D721Med (cell line): ENCODE measurements at places on chromosomes 3 and 15.

DNA sequence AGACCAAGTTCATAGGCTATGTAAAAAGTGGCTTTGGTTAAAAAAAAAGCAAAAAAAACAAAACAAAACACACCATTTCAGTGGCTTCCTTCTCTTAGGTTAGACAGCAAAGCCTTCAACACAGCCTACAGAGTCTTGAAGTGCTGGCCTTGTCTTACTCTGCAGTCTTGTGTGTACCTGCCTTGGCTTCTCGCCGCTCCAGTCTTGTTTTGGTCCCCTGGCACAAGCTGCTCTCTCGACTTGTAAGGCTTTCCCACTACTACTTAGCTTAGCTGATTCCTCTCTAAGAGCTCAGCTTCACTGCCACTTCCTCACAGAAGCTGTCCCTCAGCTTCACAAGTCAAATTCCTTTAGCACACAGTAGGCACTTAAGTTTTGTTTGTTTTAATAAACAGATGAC, 63.0 kb downstream of the ST3GAL6 start:
- DNase-seq = no peak

DNA sequence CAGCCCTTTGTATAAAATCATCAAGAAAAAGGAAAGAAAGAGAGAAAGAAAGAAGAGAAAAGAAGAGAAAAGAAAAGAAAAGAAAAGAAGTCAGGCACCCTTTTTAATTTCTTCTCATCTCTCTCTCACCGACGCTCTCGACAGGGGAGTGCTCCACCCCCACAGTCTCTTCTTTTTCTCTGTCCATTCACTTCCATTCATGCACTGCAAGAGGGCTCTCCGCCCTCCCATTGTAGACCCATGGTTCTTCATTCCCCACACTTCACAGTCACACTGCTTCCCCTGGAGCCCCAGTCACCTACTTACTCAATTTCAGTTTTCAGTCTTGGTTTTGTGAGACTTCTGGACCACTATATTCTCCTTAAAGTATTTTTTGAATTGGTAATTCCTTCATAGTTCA, 254.7 kb downstream of the SOX2 start:
- no peak for DNase-seq

DNA sequence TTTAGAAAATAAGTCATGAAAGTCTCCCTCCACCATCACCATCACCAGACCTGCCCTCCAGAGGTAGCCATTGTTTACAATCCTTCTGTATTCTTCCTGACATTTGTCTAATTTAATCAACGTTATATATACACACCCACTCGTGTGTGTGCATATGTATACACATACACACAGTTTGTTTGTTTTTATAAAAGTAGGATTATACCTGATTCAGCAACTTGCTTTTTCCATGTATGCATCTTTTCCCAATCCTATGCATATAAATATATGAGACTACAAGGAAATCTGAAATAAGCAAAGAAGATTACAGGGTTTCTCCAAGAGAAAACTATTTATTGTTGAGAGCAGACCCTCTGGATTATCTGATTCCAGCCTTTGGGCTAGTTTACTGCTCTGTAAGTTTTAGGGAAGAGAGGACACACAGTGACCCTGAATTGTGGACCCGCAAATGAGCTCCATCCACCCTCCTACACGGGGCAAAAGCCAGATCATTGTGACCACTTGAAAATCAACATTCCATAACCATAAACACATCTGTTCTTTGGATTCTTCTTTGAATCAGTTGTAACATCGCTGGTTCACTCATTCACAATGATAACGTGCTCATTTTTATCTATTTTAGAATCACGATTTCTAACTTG, 104.3 kb downstream of the CPN2 start:
- no peak for DNase-seq

DNA sequence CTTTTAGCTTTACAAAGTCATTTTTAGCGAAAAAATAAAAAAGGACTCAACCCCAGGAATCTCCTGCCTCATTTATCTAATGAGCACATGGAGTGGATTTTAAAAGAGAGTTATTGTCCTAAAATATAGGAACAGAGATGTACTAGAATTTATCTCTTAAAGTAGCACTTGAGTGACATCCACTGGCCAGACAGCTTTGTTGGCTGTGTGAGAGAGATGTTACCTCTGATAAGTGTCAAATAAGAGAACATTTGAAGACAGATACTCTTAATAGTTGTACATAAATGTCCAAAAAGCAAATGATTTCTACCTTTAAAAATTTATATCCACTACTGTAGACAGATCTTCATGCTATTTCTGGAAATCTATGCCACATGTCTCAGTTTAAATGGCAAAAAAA, 12.3 kb upstream of the MFSD1 start:
- no peak for DNase-seq

DNA sequence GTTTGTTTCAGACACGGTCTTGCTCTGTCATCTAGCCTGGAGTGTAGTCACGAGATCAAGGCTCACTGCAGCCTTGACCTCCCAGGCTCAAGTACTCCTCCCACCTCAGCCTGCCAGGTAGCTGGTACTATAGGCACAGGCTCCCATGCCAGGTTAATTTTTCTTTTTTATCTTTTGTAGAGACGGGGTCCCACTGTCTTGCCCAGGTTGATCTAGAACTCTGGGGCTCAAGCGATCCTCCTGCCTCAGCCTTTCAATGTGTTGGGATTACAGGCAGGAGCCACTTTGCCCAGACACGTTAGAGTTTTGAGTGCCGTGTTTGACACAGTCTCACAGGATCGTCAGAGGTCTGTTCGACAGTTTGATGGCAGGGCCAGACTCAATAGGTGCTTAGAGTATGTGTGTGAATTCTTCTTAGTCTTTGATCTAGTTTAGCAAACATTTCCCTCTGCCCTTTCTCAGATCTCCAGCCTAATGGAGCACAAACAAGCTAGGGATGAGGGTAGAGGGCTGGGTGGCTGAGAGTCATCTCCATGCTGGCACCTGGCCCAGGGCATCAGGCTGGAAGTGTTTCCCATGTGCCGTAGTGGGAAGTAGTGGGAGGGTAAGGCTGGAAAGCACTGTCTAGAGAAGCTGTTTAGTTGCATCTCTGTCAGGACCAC, 66.1 kb upstream of the DLG1 start:
- no peak for DNase-seq

DNA sequence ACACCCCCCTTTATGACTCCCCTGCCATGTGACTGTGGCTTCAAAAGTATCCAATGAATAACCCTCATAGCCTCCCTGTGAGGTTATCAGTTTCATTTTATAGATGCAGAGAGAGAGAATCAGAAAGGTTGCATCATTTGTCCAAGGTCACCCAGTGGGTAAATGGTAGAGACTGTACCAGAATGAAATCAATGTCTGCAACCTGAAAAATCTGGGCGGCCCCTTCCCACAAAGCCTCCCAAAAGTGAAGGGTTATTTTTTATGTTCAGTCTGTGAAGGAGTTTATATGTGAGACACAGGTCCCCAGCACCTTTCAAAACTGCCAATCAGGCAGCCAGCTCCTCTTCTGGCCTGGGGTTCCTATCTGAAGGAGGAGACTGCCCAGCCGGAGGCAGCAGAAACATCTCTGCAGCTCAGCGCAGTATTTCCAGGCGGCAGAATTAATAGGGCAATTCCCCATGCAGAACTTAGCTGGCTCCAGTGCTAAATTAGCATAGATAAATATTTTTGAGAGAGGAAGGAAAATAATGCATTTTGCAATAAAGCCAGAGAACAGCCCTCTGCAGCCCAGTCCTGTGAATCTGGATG, 130.8 kb upstream of the PRR20G start:
- DNase-seq = no peak

DNA sequence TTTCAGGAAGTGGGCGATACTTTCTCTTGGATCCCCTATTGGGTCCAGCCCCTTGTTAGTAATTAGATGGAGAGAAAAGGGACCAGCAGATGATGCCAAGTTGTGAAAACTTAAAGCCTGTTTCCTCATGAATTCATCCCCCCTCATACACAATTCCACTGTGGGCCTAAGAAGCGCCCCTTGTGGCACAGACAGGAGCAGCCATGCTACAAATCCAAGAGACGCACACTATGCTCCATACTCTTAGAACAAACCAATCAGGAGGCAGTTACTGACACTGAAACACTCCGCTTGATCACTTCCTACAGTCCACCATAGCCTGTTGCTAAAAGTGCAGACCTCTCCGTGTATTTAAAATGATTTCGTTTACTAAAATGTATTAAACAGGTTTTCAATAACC, 111.3 kb upstream of the ARRDC4 start:
- DNase-seq = no peak

GRCh38 chr3:13746385-13746784, 133.5 kb downstream of the WNT7A start:
- DNase-seq = no peak

DNA sequence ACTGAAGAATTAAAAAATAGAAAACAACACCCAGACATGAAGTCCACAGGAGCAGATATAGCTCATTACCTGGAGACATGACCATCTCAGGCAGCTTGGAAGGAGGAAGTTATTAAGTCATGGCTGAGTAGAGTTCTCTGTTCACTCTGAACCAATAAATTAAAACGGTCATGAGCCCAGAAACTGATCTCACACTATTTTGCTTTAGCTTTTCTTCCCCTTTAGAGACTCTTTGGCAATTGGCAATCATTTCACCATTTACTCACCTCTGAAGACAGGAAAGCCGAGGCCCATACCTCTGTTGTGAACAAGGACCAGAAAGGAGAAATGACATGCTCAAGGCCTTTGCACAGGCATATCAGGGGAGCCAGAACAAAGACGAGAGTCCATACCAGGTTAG, 26.6 kb downstream of the CLDN18 start:
- no peak for DNase-seq

DNA sequence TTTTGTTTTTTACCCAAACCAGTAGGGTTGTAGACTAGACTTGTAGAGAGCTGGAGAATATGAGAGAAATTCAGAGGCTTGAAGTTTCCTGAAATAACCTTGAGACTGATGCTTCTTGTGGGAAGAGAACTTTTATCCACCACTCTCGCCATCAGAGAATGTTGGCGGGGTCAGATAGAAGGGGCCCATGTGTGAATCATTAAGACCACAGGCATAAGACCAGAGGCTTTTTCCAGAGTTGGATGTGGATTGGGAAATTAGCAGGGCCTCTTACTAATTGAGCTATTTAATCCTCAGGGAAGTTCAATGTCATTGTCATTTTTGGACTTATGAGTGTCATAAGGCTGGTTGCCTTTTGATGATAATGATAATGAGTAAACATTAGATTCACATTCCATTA, 246.9 kb upstream of the THRB start:
- no peak for DNase-seq

- DNase-seq = no peak
These were observed 11.8 kb upstream of the FBXO22 start for GRCh38 chr15:75891895-75892294.

DNA sequence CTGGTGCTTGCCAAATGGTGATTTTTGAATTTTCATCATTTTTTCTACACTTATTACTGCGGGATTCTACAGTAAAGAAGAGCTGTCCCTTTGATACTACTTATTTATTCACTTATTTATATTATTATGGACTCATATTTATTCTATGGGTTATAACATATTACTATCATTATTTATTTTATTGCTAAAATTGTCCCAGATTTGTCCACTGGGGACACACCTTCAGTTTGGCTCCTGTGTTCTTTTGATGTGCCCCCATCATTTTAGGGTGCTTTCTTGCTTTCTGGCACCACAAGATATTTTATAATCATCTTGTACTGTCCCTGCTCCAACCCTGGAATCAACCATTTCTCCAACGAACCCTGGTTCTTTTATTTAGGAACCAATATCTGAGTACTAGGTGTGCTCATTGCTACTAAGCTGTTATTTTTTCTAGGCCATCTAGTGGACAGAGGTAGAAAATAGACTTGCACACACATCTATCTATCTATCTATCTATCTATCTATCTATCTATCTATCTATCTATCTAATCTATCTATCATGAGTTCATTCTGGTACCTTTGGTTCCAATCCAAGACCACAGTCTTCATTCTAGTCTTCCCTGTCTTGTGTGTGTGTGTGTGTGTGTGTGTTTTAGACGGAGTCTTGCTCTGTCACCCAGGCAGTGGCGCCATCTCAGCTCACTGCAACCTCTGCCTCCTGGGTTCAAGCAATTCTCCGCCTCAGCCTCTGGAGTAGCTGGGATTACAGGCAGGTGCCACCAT, 16.0 kb downstream of the SLC22A14 start:
- DNase-seq = no peak

- no peak for DNase-seq
These were observed 173.5 kb upstream of the LRRN1 start for GRCh38 chr3:3625544-3626271.

GRCh38 chr15:48266024-48266689, 60.1 kb downstream of the SLC12A1 start:
- no peak for DNase-seq

DNA sequence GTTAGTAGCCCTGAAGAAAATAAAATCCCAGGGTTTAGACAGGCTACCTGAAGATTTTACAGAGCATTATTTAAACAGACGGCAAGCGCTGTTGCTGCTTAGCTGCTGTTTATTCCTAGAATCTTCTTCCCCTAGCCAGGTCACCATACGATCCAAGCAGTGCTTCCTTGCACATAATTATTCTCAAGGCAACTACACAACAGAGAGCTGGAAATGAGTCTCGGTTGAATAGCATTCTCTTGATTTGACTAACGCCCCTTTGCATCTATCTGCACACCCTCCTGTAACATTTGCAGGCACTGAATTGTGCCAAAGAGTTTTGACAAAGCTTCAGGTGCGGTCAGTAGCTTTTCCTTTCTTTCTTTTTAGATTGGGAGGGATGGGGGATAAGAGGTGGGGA, 564.4 kb downstream of the TBL1XR1 start:
- no peak for DNase-seq

GRCh38 chr3:150748684-150749047, 14.3 kb downstream of the SIAH2 start:
- no peak for DNase-seq
